ENCODE measurements at places on chromosomes 11 and 22. TPM values are rescaled to one million over a fixed set of nuclear protein-coding genes. Genes with fewer than 3 reads are reported as not detected.

The CD6 gene
- 0.19 TPM for total RNA-seq

The LRRC75B gene
- total RNA-seq: 10.9 TPM

The STK33 gene
- total RNA-seq: 25.1 TPM

The TRIM48 gene
- not detected for total RNA-seq

The IL10RA gene
- total RNA-seq: 0.31 TPM

The OR8G5 gene
- not detected for total RNA-seq

The SLC22A8 gene
- not detected for total RNA-seq

The A4GALT gene
- total RNA-seq: 13.8 TPM

The PANX3 gene
- total RNA-seq: not detected

The PAMR1 gene
- 3.0 TPM for total RNA-seq

The GRAP2 gene
- total RNA-seq: not detected

The FADD gene
- total RNA-seq: 43.9 TPM

The OR2D2 gene
- total RNA-seq: 0.29 TPM

The DNAJB7 gene
- not detected for total RNA-seq

The PYGM gene
- 9.7 TPM for total RNA-seq

The SIDT2 gene
- total RNA-seq: 14.6 TPM

The POLDIP3 gene
- total RNA-seq: 77.3 TPM

The DDTL gene
- total RNA-seq: 2.1 TPM

The MALAT1 gene
- 984 TPM for total RNA-seq

The CRYBB1 gene
- 4.2 TPM for total RNA-seq

The UPB1 gene
- not detected for total RNA-seq

The DEUP1 gene
- total RNA-seq: 0.38 TPM

The TPBGL gene
- 0.25 TPM for total RNA-seq

The OR2AG1 gene
- total RNA-seq: not detected

The SPI1 gene
- not detected for total RNA-seq

The OR10S1 gene
- total RNA-seq: not detected

The CWF19L2 gene
- total RNA-seq: 16.3 TPM

The SLC25A45 gene
- total RNA-seq: 0.61 TPM

The ADAMTS15 gene
- 4.9 TPM for total RNA-seq

The GDPD4 gene
- total RNA-seq: not detected

Data from H1 (cell line).